Right cardiac atrium (tissue), 5 donors: ENCODE measurements at places on chromosomes 7 and 10.
A peak's percentile ranks its signal among the peaks of the same experiment; 100 is the strongest.

- DNase-seq = no peak
Measured at GRCh38 chr10:100829933-100830727, 82.6 kb upstream of the SLF2 start.

GRCh38 chr10:1514681-1515080 is 222.6 kb downstream of the ADARB2 start:
- no peak for DNase-seq

DNA sequence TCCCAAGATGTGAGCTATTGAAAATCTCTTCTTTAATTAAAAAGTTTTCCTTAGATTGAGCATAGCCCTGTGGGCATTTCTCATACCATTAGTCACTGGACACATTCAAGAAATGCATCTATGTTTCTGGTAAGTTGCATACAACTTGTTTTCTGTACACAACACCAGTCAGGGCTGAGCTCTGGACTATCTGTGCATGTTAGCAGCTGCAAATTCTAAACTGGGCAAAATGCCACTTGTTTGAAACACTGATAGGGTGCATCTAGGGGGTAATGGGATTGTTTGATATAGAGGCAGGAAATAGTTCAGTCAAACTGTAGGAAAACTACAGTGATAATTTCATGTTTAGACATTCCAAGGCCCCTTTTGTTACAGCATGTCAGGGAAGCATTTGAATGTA is 145.6 kb upstream of the NPY start:
- DNase-seq = no peak

GRCh38 chr10:48289501-48290238 is 15.2 kb upstream of the FRMPD2 start:
- DNase-seq = peak; percentile 54

DNA sequence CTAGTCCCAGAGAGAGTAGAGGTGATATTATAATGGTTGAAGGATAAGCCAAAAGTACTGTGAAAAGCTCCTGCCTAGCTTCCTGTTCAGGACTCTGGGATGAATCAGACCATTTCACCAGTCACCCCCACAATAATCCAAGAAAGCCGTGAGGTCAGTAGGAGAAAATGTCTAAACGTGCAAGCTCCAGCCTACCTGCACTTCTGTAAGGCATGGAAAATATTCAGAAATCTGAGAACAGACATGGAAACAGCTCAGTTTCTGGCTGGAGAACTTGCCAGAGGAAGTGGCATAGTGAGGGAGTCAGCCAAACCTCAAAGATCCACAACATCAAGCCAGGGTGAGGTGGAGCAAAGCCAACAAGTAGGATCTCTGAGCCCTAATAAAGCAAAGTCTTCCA is 58.2 kb downstream of the ELAPOR2 start:
- DNase-seq = no peak

DNA sequence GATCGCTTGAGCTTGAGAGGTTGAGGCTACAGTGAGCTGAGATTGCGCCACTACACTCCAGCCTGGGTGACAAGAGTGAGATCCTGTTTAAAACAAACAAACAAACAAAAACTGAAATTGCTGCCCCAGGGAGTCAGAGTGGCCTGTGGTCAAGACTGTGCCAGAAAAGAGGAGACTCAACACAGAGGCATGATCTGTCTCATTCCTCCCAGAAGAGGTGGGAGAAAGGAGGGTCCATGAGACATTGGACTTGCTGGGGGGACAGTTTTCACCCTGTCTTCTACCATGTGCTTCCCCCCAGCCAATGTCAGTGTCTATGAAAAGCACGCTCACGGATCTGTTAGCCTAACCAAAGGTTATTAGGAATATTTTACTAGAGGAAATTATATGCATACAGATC is 3.2 kb downstream of the ZNF853 start:
- DNase-seq = no peak

- DNase-seq = no peak
Measured at GRCh38 chr7:32639122-32639521, 143.8 kb downstream of the AVL9 start.

- DNase-seq = no peak
Measured at GRCh38 chr7:21941611-21942141, 4.0 kb downstream of the CDCA7L start.

- DNase-seq = no peak
Measured at GRCh38 chr7:43164757-43165156, 52.3 kb downstream of the HECW1 start.
